ENCODE measurements at places on chromosomes 1 and 21.

DNA sequence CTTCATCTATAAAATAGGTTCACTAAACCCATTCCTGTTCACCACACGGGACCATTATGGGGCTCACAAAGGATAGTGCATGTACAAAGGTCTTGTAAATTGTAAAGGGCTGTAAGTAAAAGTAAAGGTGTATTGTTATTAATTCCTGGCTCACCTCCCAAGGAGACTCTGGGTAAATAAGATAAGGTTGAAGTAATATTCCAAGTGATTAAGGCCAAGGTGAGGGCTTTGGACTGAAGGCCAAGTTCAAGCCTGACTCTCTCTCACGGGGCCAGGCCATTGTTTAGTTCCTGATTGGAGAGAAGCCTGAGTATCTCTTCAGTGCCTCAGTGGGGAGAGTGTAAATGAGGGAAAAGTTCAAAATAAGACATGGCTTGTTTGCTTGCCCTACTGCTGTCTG lies 19.5 kb upstream of the ZFYVE9 start:
- no peak for DNase-seq

GRCh38 chr21:28714777-28715464 lies 277.8 kb downstream of the LTN1 start:
- no peak for DNase-seq

- no peak for DNase-seq
Observed at GRCh38 chr1:75233302-75233929, 99.2 kb downstream of the LHX8 start.

DNA sequence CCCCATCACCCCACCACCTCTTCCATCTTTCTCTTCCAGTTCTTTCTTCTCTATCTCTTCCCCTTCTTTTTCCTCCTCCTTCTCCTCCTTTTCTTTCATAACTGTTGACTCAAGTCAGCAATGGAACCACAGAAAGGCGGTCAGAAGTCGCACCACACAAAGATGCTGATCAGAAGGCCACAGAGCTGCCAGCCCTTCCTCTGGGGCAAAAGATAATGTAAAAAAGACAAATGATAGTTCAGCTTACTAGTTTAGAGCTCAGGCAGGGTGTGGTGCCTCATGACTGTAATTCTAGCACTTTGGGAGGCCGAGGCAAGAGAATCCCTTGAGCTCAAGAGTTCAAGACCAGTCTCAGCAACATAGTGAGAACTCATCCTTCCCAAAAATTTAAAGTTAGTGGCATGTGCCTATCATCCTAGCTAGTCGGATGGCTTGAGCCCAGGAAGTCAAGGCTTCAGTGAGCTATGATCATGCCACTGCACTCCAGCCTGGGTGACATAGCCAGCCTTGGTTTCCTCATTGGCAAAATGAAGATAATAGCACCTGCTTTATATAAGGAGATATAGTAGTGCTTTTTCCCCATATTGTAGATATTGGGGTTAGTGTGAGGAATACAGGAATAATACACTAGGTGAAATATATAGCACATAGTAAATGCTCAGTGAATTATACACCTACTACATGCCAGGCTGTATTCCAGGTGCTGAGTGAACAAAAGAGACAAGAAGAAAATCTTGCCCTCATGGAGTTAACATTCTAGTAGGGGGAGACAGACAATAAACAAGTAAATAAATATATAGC lies 12.5 kb upstream of the IGSF3 start:
- no peak for DNase-seq

DNA sequence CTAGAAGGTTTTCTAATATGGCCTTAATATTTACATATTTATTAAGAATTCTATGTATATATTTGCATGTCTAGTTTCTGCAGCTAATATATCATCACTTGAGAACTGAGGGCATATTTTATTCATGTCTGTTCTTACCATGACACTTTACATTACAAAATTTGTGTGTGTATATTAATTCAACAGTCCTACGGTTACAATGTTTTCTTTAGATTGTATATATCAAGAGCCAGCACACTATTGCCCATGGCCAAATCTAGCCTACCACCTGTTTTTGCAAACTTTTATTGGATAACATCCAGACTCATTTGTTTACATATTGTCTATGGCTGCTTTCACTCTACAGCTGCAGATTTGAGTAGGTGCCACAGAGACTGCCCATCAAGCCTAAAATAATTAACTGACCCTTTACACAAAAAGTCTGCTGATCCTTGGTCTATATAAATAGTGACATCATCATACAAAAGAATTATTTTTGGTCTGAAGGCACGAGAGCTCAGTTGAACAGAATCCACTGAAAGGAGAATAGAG lies 577.4 kb upstream of the PBX1 start:
- no peak for DNase-seq

GRCh38 chr1:197768014-197768805 lies 7.1 kb downstream of the DENND1B start:
- no peak for DNase-seq

- DNase-seq = peak; percentile 83
Observed at GRCh38 chr1:185317886-185318310, 855 bp upstream of the IVNS1ABP start.

- no peak for DNase-seq
Observed at GRCh38 chr1:161816201-161816600, 50.1 kb downstream of the ATF6 start.

GRCh38 chr1:23577056-23578004 lies 18.0 kb upstream of the ID3 start:
- DNase-seq = no peak

DNA sequence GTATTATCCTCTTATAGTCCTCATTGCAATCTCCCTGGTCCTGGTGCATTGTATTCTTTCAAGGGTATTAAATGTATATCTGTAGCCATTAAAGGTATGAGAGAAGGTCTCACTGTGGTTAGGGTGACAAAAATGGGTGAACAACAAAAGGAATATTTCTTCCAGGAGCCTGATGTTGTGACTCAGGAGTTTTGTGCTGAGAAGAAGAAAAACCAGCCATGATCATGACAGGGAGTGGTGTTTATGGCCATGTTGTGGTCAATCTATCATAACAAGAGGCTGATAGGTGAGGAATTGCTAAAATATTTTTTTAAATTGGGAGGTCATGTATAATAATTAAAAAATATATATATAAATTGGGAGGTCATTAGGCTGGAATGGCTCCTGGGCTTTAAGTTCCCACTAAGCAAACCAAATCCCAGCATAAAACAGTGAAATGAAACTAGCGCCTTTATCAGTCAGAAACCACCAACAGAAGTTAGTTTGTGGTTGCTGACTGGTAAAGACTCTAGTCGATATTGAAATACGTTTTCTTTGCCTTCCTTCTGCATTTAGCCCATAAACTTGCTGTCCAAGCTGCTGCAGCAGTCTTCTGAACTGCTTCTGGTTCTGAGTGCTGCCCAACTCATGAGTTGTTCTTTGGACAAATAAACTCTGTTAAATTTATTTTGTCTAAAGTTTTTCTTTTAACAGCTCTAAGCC lies 60.3 kb downstream of the TBX19 start:
- DNase-seq = no peak

Data from central memory CD4-positive, alpha-beta T cell (primary cell).